ENCODE measurements at places on chromosomes 2 and 18.

DNA sequence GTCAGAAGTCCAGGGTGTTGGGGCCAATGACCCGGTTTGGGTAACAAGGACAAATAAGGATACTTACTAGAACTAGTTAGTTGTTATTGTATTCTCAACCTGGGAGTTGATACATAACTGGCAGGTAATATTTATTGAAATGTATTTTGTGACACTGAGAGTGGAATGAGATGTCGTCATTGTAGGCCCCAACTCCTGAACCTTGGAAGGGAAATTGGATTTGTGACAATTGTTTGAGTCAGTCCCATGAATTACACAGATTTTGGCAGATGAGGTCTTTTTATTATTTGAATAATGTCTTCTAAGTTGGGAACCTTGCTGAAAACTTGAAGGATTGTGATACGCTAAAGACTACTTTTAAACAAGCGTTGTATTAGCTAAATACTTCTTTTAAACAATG lies 5.1 kb downstream of the TIMM21 start:
- no peak for DNase-seq
- peaks cover 53% of the 10 kb centered on the region for H3K36me3 ChIP-seq
- peaks cover 45% of the 10 kb centered on the region for H3K4me1 ChIP-seq
- H3K27ac ChIP-seq: no peak overlapping the region
- no peak overlapping the region for H3K4me3 ChIP-seq
- H3K27me3 ChIP-seq: no peaks in the 10 kb centered on the region

- no peak overlapping the region for H3K27ac ChIP-seq
- H3K36me3 ChIP-seq: peaks cover 76% of the 10 kb centered on the region
- DNase-seq: no peak
- H3K4me1 ChIP-seq: peaks cover 15% of the 10 kb centered on the region
These were observed 23.0 kb downstream of the COX7A2L start for GRCh38 chr2:42337846-42338566.

DNA sequence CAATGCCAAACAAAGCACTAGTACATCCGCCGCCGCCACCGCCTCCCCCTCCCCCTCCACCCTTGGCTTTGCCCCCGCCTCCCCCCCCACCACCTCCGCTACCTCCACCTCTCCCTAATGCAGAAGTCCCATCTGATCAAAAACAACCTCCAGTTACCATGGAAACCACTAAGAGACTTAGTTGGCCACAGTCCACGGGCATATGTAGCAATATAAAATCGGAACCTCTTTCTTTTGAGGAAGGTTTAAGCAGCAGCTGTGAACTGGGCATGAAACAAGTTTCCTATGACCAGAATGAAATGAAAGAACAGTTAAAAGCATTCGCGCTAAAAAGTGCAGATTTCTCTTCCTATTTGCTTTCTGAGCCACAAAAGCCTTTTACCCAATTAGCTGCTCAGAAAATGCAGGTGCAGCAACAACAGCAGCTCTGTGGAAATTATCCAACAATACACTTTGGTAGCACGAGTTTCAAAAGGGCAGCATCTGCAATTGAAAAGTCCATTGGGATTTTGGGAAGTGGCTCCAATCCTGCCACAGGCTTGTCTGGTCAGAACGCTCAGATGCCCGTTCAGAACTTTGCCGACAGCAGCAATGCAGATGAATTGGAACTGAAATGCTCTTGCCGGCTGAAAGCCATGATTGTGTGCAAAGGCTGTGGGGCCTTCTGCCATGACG lies 168.0 kb downstream of the ASXL3 start:
- no peak overlapping the region for H3K4me3 ChIP-seq
- no peaks in the 10 kb centered on the region for H3K36me3 ChIP-seq
- H3K4me1 ChIP-seq: no peaks in the 10 kb centered on the region
- no peak for DNase-seq

DNA sequence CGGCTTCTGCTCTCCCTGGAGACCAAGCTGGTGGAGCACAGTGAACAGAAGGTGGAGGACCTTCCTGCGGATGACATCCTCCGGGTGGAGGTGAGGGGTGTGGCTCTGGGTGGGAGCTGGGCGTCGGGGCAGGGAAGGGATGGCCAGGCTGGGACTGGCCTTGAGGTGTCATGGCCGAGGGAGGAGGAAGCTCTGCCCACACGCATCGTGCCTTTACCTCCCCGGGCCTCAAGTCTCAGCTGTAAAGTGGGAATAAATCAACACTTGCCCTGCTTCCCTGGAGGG lies 98.2 kb downstream of the DYSF start:
- H3K4me3 ChIP-seq: no peak overlapping the region
- H3K27ac ChIP-seq: no peak overlapping the region
- H3K36me3 ChIP-seq: no peaks in the 10 kb centered on the region
- H3K27me3 ChIP-seq: no peaks in the 10 kb centered on the region
- H3K4me1 ChIP-seq: peaks cover 1% of the 10 kb centered on the region

GRCh38 chr2:130954873-130955272 lies 118.2 kb downstream of the ARHGEF4 start:
- no peak overlapping the region for H3K27ac ChIP-seq
- H3K36me3 ChIP-seq: peaks cover 2% of the 10 kb centered on the region
- H3K27me3 ChIP-seq: peaks cover 14% of the 10 kb centered on the region
- H3K4me1 ChIP-seq: peaks cover 7% of the 10 kb centered on the region

DNA sequence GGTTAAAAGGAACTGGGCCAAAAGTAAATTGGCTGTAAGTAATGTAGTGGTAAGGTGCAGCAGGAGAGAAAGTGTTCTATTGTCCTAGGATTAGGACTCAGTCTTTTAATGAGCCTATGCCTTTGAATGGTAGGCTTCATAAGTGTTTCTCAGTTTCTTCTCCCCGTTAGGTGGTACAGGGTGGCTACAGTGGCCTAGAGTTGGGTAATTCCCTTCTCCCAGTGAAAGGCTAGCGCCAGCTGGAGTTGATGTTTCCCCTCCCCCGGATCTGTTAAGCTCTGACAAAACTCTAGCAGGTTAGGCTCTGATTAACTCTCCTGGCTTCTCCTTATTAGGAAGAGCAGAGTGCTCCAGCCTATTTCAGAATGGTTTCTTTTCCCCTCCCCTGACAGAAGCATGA lies 127.7 kb downstream of the DNAH6 start:
- no peak overlapping the region for H3K27ac ChIP-seq
- H3K4me1 ChIP-seq: peaks cover 21% of the 10 kb centered on the region
- no peak overlapping the region for H3K4me3 ChIP-seq
- H3K27me3 ChIP-seq: no peaks in the 10 kb centered on the region

DNA sequence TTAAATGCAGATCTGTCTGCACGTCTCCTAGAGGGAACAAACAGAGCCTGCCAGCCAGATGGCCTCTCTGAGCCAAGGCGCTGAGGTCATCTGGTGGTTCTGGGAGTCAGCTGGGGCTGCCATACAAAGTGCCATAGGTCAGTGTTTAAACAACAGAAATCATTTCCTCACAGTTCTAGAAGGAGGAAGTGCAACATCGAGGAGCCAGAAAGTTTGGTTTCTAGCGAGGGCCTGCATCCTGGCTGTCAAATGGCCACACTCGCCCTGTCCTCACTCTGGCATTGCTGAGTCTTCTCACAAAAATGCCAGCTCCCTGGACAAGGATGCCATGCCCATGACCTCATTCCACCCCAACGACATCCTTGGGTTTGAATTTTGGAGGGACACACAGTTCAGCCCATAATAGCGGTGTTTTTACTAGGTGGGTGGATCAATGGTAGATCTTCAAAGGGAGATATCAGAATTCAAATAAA lies 59.6 kb downstream of the MYT1L start:
- H3K27me3 ChIP-seq: peaks cover 7% of the 10 kb centered on the region
- H3K4me3 ChIP-seq: no peak overlapping the region
- no peaks in the 10 kb centered on the region for H3K4me1 ChIP-seq
- DNase-seq: no peak
- no peaks in the 10 kb centered on the region for H3K36me3 ChIP-seq

DNA sequence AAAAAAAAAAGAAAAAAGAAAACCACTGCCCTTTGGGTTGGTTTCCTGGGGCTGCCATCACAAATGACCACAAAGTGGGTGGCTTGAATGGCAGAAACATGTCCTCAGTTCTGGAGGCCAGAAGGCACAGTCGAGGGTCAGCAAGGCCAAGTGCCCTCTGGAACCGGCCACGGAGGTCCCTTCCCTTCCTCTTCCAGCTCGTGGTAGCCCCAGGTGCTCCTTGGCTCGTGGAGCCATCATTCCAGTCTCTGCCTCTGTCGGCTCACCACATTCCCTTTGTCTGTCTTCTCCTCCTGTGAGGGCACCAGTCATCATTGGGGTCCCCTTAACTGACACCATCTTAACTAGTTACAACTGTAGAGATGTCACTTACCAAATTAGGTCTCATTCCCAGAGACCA lies 8.5 kb upstream of the NFATC1 start:
- no peaks in the 10 kb centered on the region for H3K36me3 ChIP-seq
- no peak for DNase-seq
- H3K27ac ChIP-seq: no peak overlapping the region
- H3K27me3 ChIP-seq: peaks cover 15% of the 10 kb centered on the region

DNA sequence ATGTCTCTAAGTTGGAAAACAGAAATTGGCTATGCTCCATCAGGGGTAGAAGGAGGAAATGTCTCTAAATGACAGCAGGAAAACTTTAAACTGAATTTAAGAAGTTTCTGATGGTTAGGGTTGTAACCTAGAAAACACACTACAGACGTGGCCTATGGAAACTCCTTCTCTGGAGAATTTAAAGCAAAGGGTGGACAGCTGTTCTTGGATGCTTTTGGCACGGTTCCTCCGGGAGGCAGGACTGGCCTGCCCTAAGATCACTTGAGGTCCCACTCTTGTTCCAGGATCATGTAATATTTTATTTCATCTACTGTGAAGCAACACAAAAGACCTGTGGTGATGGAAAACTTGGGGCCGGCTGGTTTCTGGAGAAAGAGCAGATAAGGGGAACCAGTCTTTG lies 77.0 kb downstream of the NRP2 start:
- no peaks in the 10 kb centered on the region for H3K36me3 ChIP-seq
- no peak overlapping the region for H3K4me3 ChIP-seq
- no peak overlapping the region for H3K27ac ChIP-seq
- DNase-seq: no peak

DNA sequence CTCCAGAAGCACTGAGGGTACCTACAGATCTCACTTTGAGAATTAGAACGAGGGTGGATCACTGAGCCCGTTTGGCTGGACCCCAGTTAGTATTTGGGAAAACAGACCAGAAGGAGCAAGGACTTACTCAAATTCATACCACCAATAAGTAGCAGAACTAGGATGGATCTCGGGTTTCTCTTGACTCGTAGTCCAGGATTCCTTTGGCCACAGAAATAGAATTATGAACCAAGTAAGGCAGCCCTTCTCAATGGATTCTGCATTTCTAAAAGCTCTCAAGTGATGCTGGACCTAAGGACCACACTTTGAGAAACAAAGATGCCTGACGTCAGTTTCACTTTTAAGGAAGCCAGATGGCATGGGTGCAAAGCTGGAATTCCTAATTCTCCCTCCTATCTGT lies 153.0 kb downstream of the KLHL29 start:
- no peak overlapping the region for H3K4me3 ChIP-seq
- no peak overlapping the region for H3K27ac ChIP-seq
- no peak for DNase-seq
- H3K27me3 ChIP-seq: no peaks in the 10 kb centered on the region
